ENCODE measurements at places on chromosomes 7 and 10. TPM values are rescaled to one million over a fixed set of nuclear protein-coding genes. Genes with fewer than 3 reads are reported as not detected.

The DYNC1I1 gene
- total RNA-seq = 14.0 TPM

The CHAT gene
- not detected for total RNA-seq

The TFPI2 gene
- 290 TPM for total RNA-seq

The EBF3 gene
- total RNA-seq = 1.5 TPM

The NOM1 gene
- 18.1 TPM for total RNA-seq

The LIPN gene
- total RNA-seq = not detected

The PILRB gene
- total RNA-seq = 4.1 TPM

The UNCX gene
- total RNA-seq = not detected

The PAX4 gene
- not detected for total RNA-seq

The MPP7 gene
- 11.5 TPM for total RNA-seq

The ZRANB1 gene
- 15.1 TPM for total RNA-seq

The NEBL gene
- total RNA-seq = 1.2 TPM

The UTF1 gene
- not detected for total RNA-seq

The CLRN3 gene
- 0.13 TPM for total RNA-seq

The GALNT17 gene
- total RNA-seq = not detected

The HPSE2 gene
- not detected for total RNA-seq

The MAGI2 gene
- total RNA-seq = 0.26 TPM

The CLEC5A gene
- total RNA-seq = not detected

The ACTL6B gene
- total RNA-seq = not detected

The NPY4R gene
- not detected for total RNA-seq

The IL2RA gene
- total RNA-seq = not detected

The AGR3 gene
- not detected for total RNA-seq

The MCM7 gene
- total RNA-seq = 106 TPM

The TIMM23B gene
- total RNA-seq = 9.4 TPM

The TMEM273 gene
- 68.7 TPM for total RNA-seq
